Jurkat, Clone E6-1 (cell line): ENCODE measurements at places on chromosomes 1 and 21.

- DNase-seq: no peak
These were observed 472.3 kb upstream of the VAMP3 start for GRCh38 chr1:7298749-7299151.

DNA sequence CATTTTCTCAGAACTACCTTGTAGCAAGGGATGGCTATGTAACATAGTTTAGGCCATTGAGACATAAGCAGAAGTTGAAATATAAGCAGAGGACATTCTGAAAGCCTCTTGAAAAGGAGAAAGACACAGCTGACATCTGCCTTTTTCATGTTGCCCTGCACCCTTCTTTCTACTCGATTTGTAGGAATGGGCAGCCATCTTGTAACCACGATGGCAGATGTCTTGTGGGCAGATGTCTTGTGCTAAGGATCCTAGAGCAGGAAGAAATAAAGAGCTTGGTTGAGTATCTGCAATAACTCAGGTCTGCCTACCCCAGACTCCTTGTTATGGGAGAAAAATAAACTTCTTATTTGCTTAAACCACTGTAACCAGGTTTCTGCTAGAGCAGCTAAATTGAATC lies 351.0 kb downstream of the PDE4B start:
- peak; percentile 16 for DNase-seq

GRCh38 chr1:110787328-110788071 lies 85.4 kb upstream of the CD53 start:
- DNase-seq: peak; percentile 97

- DNase-seq: no peak
These were observed 257.2 kb downstream of the TTLL7 start for GRCh38 chr1:83741770-83742169.

GRCh38 chr1:200314085-200314750 lies 95.6 kb downstream of the ZNF281 start:
- DNase-seq: no peak

DNA sequence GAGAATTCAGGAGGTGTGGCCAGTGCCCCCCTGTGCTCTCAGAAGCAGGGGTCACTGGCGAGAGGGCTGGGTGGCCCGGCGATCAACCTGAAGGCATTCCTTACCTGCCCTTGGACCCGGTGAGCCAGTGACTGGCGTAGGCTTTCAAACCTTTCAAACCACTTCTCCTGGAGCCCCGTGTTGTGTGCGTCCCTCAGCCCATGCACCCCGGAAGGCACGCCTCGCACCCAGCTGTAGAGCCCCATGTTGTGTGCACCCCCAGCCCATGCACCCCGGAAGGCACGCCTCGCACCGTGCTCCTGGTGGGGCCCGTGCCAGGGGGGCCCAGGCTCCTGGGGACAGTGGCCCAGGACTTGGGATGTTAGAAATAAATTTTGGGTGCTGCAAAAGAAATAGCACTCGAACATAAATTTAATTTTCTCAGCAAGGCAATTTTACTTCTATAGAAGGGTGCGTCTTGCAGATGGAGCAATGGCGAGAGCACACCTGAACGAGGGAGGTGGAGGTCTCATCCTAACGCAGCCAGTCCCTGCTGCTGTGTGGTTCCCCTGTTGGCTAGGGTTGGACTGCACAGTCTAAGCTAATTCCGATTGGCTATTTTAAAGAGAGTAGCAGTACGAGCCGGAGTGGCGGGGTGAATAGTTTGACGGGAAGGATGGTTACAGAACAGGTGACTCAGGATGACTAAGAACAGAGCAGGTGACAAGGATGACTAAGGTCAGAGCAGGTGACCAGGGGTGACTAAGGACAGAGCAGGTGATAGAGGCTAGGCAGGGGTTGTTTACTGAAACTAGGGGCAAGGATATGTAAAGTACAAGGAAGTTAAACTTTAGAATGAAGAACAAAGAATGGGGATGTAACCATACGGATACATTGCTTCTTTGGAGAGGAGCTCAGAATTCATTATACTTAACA lies 47.4 kb downstream of the PRKCZ start:
- no peak for DNase-seq

GRCh38 chr1:209095627-209096595 lies 487.6 kb upstream of the CAMK1G start:
- no peak for DNase-seq

DNA sequence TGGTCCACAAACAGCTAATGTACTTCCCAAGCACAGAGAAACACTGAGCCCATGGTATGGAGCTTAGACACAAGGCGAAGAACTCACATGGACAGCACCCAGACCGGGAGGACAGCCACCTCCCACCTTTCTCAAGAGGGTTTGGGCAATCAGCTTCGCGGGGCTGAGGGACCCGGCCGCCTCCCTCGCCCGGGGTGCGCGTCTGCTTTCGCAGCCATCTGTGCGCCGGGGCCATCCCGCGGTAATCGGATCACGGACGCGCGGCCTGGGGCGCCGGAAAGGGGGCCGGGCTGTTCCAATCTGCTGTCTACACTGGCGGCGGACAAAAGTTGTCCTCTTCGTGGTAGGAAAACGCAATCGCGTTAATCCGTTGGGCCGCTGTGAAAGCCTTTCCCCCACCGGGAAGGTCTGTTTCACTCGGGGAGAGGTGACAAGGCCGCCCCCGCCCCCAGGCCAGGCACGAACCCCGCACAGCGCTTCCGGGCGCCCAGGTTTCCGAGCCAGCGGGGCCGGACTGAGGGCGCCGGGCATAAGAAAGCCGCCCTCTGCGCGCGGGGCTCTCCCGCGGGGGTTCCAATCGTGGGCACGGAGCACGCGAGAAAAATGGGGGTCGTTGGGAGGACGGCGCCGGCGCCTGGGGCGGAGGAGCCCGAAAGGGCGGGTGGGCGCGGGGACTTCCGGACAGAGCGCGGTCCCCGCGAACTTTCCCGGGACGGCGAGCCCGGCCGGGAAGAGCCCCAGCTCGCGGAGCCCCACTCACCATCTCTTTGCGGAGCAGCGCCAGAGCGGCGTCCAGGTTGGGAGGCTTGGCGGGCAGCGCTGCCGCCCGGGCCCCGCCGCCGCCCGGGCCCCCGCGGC lies 664 bp downstream of the FAM89A start:
- DNase-seq: no peak

GRCh38 chr1:164475834-164476233 lies 83.2 kb upstream of the PBX1 start:
- no peak for DNase-seq

DNA sequence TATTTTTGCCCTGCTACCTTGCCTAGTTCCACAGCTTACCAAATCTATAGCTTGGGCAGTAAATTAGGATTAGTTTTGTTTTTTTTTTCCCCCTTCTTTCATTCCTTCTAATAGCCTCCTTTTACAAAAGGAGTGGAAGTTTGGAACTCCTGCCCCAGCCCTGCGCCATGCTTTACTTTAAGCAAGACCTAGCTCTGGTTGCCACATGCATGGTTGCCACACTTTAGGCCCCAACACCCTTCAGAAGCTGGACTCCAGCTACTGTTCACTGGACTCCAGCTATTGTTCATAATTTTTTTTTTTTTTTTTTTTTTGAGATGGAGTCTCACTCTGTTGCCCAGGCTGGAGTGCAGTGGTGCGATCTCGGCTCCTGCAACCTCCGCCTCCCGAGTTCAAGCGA lies 115.8 kb downstream of the NR5A2 start:
- no peak for DNase-seq

DNA sequence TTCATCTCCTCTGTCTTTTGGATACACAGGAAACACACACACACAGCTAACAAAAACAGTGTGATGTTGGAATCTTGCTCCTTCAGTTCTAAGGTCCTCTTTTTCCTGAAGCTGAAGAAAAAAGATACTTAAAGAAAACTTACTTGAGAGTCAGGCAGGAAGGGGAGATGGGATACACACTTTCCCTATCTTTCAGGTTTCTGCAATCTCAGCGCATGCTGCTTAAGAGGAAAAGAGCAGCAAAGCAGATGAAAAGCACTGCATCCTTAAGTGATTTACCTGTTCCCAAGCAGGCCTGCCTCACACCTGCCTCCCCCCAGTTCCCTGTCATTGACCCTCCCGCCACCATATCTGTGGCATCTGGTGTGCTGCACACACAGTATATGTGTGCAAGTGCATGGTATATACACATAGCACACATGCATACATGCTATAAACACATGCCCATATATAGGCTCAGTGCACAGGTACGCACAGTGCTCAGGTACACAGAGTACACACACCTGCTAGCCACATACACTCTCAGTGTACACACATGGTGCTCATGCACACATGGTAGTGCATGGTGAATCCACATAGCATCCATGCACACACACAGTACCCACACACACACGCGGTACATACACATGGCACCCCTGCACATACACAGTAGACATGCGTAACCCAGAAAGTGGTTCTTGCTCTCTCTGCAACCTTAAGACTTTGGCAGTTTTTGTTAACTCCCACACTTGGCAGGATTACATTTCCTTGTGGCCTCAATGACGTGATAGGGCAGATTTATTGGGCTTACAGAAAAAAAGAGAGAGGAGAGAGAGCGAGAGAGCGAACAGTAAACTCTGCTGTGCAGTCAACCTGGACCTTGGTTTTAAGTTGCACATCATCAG lies 166.9 kb downstream of the TOMM20 start:
- no peak for DNase-seq

- DNase-seq: no peak
These were observed 573 bp downstream of the PSMG1 start for GRCh38 chr21:39182484-39183271.

- no peak for DNase-seq
These were observed 23.8 kb upstream of the OTUD7B start for GRCh38 chr1:150034336-150034735.

- no peak for DNase-seq
These were observed 38.0 kb upstream of the ZC3H11B start for GRCh38 chr1:219650880-219651279.

- DNase-seq: no peak
These were observed 12.1 kb downstream of the RHOU start for GRCh38 chr1:228747301-228747935.

DNA sequence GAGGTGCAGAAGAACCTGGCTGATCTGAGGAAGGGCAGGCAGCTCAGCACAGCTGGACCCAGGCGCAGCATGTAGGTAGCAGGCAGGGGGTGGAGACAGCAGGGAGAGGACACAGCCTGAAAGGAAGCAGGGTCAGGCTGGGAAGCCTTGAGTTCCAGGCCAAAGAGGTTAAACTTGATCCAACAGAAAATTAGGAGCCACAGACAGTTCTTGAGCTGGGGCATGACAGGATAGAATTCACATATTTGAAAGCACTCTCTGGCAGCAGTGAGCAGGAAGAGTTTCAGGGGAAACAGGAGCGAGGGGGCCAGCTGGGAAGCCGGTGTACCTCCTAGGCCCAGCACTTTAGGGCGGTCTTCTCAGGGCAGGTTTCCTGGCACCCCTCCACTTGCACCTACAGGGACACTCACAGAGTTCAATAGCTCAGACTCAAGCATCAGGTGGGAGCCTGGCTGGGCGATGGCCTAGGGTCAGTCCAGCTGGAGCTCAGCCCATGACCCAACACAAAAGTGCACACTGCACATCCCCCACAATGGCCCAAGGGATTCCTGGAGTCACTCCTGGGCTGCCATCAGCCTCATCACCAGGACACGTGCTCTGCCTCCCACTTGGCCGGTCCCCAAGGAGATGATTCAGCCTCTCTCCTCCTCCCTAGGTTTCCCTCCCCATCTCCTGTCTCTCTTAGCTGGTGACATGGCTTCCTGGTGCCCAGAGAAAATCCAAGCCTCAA lies 22.7 kb downstream of the MATN1 start:
- no peak for DNase-seq

- no peak for DNase-seq
These were observed 7.4 kb downstream of the IRF2BP2 start for GRCh38 chr1:234602334-234603220.

- peak; percentile 65 for DNase-seq
These were observed 5.8 kb upstream of the ITGB2 start for GRCh38 chr21:44926331-44927101.

GRCh38 chr21:27759091-27759659 lies 792.3 kb upstream of the ADAMTS5 start:
- no peak for DNase-seq

DNA sequence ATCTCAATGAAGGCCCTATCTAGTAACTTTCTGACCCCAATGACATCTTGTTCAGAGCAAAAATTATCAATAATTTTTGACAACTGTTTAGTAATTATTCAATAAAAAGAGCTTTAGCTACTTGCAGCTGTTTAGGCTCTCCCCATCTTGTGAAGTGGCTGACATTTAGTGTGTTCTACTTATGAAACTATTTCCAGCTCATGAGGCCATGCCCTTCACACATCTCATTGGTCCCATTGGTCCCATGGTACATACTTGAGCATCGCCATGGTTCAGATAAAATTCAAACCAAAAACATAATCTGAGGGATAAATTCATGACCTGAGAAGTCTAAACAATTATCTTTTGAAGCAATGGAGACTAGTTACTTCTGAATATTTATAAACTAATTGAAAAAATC lies 24.2 kb downstream of the SPRTN start:
- DNase-seq: no peak

GRCh38 chr1:6795661-6796060 lies 10.4 kb downstream of the CAMTA1 start:
- no peak for DNase-seq

GRCh38 chr1:90104941-90105538 lies 110.1 kb downstream of the ZNF326 start:
- no peak for DNase-seq

GRCh38 chr1:84121360-84121759 lies 22.7 kb upstream of the PRKACB start:
- DNase-seq: no peak

DNA sequence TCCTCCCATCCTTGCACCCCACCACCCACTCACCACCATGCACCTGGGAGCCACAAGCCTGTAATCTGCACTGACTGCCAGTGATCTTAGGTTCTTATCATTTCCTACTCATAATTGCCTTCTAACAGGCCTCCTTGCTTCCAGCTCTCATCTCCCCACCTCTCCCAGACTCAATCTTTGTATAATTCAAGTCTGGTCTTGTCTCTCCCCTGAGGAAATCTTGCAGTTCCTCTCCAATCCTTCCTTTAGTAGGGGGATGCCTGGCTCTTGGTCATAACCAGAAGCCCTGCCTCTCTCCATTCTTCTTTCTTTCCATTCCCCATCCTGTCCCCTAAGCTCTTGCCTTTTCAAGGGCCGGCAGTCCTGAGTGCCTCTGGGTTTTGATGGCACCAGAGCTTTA lies 27.8 kb downstream of the PIGM start:
- no peak for DNase-seq
